ENCODE measurements at places on chromosomes 16 and 17.
A peak's percentile ranks its signal among the peaks of the same experiment; 100 is the strongest.

- no peak for DNase-seq
Measured at GRCh38 chr16:78147911-78148401, 48.5 kb downstream of the WWOX start.

DNA sequence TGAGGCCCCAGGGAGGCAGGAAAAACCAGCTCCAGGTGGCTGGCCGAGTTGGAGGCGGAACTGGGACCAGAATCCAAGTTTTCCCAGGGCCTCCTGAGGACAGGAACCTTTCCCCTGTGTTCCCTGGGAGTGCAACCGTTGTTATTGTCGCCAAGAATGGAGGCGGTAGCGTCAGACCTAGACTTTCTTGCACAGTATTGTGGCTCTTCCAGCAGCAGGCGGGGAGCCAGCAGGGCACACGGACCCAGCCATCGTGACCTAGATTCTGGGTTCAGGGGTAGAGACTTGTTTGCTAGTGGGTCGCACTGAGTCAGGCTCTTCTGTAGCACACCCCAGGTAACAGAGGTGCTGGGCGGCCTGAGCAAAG is 667 bp upstream of the KIF19 start:
- no peak for DNase-seq

GRCh38 chr17:60525685-60526514 is at the start of gene APPBP2:
TSS of gene APPBP2 (minus strand) at chr17:60526242. CDS start at chr17:60525931, 311 bp downstream.
- peak; percentile 52 for DNase-seq

GRCh38 chr17:39404542-39405378 is 3.3 kb upstream of the FBXL20 start:
- no peak for DNase-seq

- peak; percentile 20 for DNase-seq
Measured at GRCh38 chr16:28321700-28322411, 29.5 kb downstream of the SBK1 start.

DNA sequence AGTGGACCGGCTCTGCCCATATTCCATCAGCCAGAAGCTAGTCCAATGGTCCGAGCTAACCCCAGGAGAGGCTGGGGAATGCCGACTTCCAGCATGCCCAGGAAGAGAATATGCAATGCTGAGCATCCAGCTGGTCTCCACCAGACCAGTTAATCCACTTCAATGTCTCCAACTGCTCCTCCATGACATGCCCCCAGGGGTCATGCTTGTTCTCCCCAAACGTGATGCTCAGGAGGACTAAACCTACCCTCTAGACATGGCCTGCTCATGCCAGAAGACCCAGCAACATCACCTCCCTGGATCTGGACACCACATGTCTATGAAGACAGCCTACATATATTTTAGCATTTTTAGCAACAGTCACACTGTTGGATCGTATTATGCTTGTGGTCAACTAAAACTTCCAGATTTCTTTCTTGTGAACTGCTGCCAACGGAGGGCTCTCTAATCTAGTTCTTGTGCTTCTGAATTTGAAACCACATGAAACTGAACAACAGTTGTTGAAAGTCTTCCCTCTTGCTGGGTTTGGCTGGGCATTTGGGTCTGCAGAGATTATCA is 245.1 kb downstream of the SOX9 start:
- no peak for DNase-seq

DNA sequence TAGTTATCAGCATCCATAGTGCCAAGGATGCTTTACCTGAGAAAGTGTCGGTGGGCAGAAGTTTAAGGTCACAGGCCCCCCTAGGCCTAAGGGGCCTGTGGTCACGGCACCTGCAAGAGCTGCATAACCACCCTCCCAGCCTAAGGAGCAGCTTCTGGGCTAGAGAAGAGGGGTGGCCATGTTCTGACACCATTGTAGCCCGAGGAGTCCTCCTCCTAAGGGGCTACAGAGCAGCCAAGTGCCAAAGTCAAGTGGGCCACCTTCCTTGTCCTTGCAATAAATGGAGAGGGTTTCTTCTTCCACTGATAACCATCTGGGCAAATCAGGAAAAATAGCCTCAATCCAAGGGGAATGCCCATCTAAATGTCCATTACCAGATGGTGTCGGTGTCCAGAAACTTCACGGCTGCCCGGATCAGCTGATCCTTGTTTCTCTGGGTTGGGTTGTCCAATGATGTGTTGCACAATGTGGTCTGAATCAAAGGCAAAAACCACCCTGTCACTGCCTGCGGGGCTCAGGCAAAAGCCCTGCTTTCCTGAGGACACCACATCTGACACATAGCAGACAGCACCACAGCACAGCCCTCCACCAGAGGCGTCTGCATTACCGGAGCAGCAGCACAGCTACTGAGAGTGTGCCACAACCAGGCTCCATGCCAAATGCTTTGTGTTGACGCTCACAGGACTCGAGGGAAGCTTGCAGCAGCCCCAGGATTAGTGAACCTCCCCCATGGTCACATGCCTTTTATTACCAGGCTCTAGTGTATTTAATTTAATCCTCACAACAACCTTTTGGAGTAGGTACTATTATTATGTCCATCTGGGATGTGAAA is 12.8 kb downstream of the ATPAF2 start:
- no peak for DNase-seq

- no peak for DNase-seq
Measured at GRCh38 chr17:34519282-34519681, 60.1 kb upstream of the TMEM132E start.

DNA sequence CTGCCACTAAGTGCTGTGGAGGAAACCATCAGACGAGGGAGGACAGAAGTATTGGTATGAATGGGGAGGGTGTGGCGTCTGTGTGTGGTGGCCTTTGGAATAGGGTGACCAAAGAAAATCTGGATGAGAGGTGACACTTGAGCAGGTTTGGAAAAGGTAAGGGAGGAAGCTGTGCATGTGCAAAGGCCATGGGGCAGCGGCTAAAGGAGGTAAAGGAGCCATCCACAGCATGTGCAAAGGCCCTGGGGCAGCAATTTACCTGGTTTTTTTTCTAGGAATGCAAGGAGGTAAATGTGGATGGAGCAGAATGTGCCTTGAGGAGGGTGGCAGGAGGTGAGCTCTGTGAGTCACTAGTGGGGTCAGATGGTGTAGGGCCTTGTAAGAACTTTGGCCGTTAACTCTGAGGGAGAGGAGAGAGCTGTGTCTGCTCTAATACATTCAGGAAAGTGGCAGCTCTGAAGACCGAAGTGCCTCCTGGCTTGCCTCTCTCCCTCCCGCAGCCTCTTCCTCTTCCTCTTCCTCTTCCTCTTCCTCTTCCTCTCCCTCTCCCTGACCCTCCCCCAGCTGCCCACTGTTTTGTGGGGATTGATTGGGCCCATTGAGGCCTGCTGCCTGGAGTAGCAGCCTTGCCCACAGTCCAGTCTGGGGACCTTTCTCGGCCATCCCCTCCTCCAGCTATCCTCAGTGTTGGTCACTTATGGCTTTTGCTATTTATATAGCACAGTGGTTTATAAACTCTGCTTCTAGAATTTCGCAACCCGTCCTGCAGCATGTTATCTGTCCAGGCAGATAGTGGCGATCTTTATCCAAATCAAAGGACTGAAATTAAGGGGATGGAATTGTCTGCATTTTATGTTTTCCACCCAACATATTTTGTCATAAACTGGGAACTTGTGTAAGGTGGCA is 38.7 kb downstream of the CMIP start:
- DNase-seq: no peak

GRCh38 chr17:1782171-1782567 is 20.3 kb downstream of the SERPINF1 start:
- no peak for DNase-seq

GRCh38 chr17:50816771-50817751 is 18.3 kb upstream of the WFIKKN2 start:
- peak; percentile 35 for DNase-seq

GRCh38 chr17:50842506-50843149 is 7.2 kb downstream of the WFIKKN2 start:
- DNase-seq: no peak

GRCh38 chr17:1188812-1189504 is 9.2 kb upstream of the ABR start:
- DNase-seq: no peak

DNA sequence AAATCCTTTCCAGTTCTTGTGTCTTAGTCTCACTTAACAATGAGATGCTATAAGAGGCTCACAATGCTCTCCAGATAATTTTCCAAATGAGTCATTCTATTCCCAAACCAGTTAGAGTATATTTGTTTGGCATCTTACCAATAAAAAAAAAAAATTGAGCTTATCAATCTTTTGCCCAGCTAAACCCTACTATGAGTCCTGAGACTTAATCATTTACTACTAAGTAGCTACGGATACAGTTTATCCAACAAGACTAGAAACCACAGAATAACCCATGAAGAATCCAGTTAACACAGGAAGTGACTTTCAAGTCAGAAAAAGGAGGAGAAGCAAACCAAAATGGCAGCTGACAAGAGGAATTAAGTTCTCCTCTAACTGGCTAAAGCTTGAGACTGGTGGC is 330.3 kb upstream of the XYLT1 start:
- DNase-seq: no peak

DNA sequence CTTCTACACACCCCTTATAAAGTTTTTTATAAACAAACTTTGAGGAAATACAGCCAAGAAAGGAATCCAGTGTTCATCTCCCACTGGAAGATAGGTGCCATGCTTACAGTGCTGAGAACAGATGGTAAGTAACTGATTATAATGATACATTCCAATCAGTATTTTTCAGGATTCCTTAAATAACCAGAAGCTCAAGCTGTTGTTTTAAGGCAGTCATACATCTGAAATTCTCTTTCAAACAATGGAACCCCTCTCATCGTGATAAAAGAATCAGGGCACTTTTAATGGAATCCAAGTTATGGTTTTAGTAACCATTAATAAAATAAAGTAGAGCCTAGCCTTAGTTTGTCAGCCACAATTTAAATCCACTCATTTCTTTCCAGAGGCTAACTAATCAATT is 56.1 kb upstream of the STAC2 start:
- DNase-seq: no peak

DNA sequence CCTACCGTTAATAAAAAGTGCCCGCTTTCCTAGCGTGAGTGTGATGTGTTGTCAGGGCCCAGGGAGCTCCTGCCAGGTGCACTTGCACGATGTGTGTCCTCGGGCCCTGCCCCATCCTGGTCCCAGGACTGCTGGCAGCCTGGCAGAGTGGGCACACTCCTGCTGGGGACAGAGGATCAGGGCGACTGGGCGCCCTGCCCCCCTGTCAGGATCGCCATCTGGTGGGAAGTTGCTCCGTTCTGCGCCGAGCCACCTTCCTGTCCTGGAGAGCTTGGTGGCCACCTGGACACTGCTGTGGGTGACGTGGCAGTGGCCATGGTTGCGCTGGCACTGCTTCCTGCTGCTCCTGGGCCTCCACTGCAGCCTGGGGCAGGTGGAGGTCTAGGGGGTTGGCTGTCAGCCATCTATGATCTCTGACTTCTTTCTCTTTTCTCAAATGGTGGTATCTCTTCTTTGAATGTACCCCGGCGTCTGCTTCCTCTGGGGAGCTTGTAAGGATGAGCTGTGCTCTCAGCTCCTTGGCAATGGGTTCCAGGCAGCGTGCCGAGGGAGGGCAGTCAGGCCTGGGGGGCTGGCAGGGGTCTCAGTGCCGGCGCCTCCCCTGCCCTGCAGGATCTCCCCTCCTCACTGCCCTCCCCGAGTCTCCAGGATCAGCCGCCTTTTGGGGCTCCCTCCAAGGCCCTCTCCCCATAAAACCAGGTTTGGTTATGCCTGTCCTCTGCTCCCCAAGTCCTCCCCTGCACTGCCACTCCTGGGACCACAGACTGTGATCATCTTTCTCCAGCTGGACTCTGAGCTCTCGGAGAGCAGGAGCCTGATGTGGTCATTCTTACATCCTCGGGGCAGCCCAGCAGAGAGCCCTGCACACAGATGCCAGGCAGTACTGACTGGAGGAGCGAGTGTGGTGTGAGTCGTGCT is 76.9 kb downstream of the AMFR start:
- DNase-seq: no peak

- DNase-seq: no peak
Measured at GRCh38 chr16:27221576-27222248, 18.4 kb downstream of the KDM8 start.

GRCh38 chr17:41687828-41688640 is 651 bp upstream of the EIF1 start:
- DNase-seq: peak; percentile 47

DNA sequence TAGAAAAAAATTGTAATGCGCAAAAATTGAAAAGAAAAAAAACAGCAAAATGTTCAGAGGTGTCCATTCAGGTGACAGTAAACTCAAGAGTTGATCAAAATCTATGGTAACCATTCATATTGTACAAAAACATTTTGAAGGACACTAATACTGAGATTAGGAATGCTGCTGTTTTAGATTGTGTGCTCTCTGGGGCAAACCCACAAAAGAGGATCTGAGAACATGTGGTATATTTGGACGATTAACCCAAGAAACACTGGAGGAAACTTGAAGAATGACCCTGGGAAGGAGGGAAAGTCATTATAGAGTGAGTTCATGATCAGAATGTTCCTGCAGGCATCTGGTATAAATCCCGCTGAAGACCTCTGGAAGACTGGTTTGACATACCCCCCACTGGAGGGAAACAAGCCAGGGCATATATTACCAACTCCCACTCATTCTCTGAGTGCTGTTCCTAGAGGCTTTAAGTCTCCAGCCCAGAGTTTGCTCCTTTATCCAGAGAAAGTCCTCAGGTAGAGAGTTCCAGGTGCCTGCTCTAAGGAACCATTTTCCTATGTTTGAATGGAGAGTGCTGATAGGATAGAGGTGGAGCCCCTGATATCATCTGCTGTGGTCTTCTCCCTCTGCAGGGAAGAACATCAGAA is 1.2 kb downstream of the KRTAP4-2 start:
- DNase-seq: no peak

All from stimulated activated CD4-positive, alpha-beta T cell treated with anti-CD3 and anti-CD28 coated beads, Interleukin-12 subunit alpha, Interleukin-12 subunit beta, amount 100 ng/mL, for 24 hours (primary cell).